Hematopoietic multipotent progenitor cell (in vitro differentiated cells): ENCODE measurements at places on chromosomes 16 and 17.

GRCh38 chr16:17335826-17336529 is 134.8 kb downstream of the XYLT1 start:
- DNase-seq: no peak

DNA sequence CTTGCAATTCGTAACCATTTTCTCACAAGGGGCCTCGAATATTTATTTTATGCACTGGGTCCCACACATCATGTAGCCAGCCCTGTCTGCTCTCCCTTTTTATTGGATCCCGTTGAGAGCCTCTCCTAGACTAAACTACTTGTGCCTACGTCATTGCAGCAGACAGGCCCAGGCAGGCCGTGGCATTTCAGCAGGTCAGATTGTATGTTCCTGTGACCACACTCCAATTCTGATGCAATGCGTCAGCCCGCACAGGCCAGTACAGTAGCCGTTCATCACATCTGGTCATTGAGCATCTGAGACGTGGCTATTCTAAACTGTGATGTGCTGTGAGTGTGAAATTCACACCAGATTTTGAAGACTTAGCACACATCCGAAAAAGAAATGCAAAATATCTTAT is 42.2 kb downstream of the ABAT start:
- DNase-seq: no peak

GRCh38 chr16:84754956-84755672 is 55.3 kb downstream of the USP10 start:
- no peak for DNase-seq

GRCh38 chr17:14866266-14866665 is 398.9 kb downstream of the PMP22 start:
- no peak for DNase-seq

DNA sequence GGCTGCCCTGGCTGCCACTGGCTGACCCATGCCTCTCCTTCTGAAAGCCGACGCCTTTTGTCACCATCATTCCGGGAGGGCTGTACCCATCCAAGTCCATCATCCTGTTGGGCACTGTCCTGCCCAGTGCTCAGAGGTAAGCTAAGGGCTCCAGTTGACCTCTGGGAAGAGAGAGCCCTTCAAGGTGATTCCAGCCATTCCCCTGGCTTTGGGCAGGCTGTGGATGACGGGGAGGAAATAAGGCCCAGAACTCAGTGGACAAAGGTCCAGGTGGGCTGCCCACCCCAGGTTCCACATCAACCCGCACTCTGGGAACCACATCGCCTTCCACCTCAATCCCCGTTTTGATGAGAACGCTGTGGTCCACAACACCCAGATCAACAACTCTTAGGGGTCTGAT is 45.8 kb downstream of the NOS2 start:
- DNase-seq: no peak

GRCh38 chr16:89576153-89577054 is 846 bp downstream of the CPNE7 start:
- no peak for DNase-seq

DNA sequence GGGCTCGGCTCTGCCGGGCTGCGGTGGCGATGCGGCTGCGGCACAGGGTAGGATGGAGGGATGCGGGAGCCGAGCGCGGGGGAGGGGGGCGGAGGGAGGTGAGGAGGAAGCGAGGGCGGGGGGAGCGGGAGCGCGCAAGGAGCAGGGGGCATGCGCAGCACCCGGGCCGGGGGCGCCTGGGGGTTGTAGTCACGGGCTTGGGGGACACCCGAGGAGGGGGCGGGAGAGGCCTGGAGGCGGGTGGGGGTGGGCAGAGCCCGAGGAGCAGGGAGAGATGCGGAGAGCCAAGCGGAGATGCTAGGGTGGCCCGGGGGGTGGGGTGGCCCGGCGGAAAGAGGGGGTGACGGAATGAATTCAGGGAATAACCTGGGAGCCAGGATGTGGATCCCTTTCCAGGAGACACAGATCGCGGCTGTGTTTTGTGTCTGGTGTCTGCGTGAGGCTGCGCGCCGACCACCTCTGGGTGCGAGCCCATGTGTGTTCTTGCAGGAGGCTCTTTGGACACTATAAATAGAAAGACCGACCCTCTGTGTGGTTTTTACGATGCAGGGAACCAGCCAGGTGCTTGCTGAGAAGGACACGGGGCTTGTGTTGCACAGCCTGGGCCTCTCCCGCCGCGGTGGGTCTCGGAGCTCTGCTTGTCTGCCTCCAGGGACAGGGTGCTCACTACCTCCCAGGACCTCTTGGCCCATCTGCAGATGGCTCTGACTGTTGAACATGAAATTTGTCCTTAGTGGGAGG is at the start of gene STX1B:
Gene STX1B (minus strand): TSS at position 54 of the 741 bp plus-strand sequence. CDS start 242 bp downstream, outside the sequence.
- peak; percentile 51 for DNase-seq

- no peak for DNase-seq
These were observed 66.0 kb upstream of the HAS3 start for GRCh38 chr16:69039333-69039941.

GRCh38 chr16:67648088-67648763 is 3.3 kb downstream of the CARMIL2 start:
- no peak for DNase-seq

- no peak for DNase-seq
These were observed 2.3 kb upstream of the PRSS21 start for GRCh38 chr16:2814551-2815298.

DNA sequence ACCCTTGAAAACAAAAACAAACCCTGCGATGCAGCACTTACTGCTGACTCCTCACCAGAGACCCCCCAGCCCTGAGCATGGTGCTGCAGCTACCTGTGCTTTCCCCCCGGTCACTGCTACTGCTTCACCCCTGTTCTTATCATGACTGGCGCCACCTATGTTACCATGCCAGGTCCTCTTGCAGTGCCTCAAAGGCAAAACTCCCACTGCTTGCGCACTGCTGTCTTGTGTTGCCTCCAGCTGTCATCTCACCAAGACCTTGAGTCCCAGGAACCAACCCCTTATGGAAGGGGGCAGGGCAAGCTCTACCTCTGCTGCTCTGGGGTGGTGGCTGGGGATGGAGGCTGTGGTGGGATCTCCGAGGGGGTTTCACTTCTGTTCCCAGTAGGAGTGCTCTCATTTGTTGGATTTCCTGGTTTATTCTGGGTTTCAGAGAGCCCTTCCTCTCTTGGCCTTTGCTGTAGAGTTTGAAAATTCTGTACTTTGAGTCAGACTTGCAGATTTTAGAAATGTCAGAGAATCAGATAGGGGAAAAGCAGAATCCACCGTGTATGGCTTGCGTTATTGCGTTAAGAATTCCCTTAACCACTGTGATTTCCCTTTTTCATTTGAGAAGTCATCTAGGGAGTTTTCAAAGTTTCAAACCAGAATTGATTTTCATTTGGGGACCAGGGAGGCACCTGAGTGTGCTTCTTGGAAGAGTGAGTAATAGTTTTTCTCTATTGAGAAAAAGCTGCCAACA is 96.6 kb downstream of the SPECC1 start:
- DNase-seq: no peak

GRCh38 chr16:72560617-72561016 is 388.7 kb upstream of the PMFBP1 start:
- no peak for DNase-seq

GRCh38 chr17:78163881-78164747 is 4.3 kb upstream of the SYNGR2 start:
- no peak for DNase-seq

GRCh38 chr17:51147650-51148049 is 5.7 kb upstream of the NME1 start:
- no peak for DNase-seq

DNA sequence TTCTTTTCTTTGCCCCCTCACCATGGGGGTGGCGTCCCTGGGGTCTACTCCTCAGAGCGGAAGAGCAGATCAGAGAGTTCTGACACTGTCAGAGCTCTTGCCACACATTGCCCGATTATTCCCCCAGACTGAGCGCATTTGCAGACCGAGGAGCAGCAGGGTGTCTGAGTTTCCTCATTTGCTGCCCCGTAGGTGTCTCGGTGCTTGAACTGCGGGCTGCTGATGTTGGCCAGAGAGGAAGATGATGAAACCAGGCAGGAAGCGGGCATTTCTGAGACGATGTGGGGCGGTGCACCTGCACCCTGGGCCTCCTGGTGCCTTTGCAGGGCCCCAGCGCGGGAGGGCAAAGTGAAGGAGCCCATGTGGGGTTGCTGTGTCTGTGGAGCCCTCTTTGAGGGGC is 55.2 kb downstream of the ARSG start:
- DNase-seq: peak; percentile 86

- DNase-seq: no peak
These were observed 57.7 kb upstream of the SLC25A19 start for GRCh38 chr17:75346906-75347305.

DNA sequence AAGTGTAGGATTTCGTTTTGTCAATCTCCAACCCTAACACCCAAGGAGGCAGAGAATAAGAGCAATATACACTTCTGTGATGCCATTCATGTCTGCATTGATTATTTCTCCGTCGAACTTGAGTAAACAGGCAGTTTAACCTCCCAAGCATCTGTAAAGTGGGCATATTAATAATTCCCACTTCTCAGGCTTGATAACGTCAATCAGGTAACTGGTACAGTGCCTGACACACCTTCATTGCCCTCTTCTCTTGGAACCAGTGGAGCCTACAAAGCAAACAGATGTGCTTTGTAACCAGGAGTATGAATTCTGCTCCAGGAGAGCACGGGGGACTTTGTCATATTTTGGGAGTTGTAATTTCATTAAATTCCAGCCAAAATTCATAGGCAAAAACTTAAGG is 32.5 kb upstream of the PLCG2 start:
- DNase-seq: no peak

GRCh38 chr16:85634747-85635544 is 21.8 kb downstream of the GSE1 start:
- DNase-seq: no peak

DNA sequence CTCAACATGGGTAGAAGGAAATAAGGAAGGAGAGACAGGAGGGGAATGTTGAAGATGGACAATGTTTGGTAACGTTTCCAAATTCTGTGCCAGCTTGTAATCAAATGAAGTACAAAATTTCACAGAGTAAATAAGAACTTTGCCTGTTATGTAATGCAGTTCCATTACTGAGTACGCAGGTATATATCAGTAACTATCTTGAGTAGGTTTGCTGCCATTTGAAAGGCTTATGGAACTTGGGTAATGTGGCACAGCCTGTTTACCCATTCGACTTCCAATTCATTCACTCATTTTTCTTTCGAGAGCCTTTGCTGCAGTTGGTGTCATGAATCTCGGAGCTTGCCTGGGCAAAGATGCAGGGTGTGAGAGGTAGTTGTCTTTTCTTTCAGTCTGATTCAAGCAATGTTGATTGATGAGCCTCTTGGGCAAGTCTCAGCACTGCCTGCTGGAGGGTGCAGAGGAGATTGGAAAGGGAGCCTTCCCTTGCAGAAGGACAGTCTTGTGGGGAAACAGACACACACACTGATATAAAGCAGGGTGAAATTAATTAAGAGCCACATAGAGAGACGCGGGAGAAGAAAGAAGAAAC is 53.4 kb downstream of the ZNF18 start:
- no peak for DNase-seq
